ENCODE measurements at places on chromosomes 11 and 22.

DNA sequence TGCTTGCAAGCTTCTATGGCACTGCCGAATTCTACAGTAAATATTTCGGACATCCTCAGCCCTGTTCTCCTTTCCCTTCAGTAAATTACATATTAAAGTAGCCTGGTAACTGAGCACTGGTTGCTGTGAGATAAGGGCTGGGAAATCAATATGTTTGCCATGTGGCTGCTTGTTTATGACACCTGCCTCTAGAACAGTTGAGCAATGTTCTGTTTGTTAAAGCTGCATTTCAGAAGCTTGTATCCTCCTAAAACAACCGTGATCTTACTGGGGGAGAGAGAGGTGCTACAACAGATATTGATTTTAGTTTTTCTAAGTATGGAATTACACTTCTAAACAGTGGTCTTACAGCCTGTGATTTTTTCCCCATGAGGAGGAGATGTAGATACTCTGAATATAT lies 39.4 kb downstream of the ZBTB16 start:
- DNase-seq: no peak

DNA sequence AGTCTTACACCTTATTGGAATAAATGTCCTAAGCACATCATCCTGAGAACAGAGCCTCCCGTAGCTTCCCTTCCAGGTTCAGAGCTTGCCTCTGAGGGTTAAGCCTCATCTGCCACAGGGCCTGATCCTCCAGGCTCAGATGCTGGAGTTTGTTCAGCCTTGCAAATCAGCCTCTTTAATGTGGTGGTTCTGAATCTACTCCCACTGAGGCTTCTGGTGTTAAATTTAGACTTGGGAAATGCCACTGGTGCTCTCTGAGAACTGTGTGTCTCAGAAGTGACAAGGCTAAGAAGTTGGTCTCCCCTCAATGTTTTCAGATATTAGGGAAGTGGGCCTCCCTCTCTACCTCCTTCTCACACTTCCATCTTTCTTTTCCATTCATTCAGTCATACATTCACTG lies 68.7 kb downstream of the CCDC81 start:
- no peak for DNase-seq

GRCh38 chr22:38981005-38981991 lies 849 bp upstream of the APOBEC3B start:
- no peak for DNase-seq

- DNase-seq: no peak
Observed at GRCh38 chr11:121415856-121416255, 36.3 kb upstream of the SORL1 start.

DNA sequence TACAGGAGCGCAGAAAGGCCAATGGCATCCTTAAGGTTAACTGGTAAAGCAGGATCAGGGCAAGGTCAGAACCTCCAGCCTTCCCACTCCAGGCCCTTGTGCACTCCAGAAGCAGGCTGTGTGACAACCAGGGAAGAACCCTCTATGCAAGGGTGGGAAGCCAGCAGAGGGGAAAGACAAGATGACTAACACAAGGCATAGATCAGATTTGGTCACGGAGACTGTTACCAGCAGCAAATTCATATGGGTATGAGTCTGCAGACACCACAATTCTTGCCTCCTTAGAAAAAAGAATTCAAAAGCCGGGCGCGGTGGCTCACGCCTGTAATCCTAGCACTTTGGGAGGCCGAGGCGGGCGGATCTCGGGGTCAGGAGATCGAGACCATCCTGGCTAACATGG lies 39.8 kb upstream of the MTNR1B start:
- no peak for DNase-seq

GRCh38 chr11:116600930-116601329 lies 171.9 kb downstream of the BUD13 start:
- no peak for DNase-seq

DNA sequence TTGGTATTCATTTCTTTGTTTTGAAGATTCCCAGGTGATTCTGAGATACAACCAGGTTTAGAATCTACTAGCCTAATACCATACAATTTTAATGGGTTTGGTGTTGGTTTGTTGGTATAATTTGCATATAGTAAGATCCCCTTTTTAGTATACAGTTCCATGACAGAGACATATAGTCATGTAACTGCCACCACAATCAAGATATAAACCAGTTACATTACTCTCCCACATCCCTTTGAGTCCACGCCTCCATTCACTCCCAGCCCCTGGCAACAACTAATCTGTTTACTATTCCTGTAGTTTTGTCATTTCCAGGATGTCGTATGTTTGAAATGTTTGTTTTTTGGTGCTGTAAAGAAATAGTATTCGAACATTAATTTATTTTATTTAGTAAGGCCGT lies 4.3 kb downstream of the ASRGL1 start:
- no peak for DNase-seq

GRCh38 chr11:64863391-64864060 lies 14.9 kb downstream of the EHD1 start:
- DNase-seq: no peak

- DNase-seq: no peak
Observed at GRCh38 chr22:16959345-16959930, 48.6 kb downstream of the GAB4 start.

DNA sequence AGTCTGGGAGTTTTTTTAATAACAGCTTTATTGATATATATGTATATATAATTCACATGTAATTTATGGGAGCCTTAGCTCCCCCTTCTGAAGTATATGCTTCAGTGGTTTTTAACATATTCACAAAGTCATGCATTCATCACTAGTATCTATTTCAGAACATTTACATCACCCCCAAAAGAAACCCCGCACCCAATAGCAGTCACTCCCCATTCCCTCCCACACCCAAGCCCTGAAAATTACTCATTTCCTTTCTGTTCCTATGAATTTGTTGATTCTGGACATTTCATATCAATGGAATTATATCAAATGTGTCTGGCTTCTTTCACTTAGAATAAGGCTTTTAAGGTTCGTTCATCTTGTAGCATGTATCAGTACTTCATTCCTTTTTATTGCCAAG lies 35.6 kb upstream of the SYT7 start:
- no peak for DNase-seq

- no peak for DNase-seq
Observed at GRCh38 chr11:116888884-116889549, 51.6 kb upstream of the APOA1 start.

DNA sequence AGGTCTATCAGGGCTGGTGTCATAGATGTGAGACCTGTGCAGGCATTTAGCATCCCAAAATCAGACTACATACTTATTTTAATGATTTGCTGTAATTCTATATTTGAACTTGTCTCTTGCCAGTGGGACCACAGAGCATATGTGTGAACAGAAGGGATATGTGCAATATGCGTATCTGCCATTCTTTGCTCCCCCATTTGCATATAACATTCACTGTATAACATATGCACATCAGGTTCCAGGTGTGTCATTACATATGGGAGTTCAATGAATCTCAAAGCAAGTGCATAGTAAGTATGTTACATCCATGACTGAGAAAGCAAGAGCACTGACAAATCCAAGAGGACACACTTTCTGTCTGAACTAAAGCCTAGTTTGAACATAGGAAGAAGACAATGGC lies 1115.1 kb upstream of the CNTN5 start:
- no peak for DNase-seq

DNA sequence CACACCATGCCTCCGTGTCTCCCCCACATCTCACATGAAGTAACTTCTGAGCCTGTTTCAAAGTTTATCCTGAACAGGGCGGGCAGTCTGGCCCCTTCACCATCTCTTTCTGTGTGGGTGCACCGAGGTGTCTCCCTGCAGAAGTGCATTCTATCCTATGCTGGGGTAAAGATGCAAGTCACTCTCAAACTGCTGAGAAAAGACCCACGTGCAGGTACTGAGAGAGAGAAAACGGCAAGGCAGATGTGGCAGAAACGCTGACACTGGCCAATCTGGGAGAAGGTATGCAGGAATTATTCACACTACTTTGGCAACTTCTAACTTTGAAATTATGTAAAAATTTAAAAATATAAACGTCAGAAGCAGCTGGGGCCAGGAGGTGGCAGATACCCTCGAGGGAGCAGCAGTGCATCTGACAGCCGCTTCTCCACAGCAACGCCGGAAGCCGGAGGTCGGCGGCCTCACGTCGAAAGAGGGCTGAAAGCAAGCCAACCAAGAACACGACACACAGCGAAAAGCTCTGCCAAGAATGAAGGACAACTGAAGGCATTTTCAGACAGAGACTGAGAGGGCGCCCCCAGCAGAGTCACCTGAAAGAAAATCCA lies 34.2 kb upstream of the MOB2 start:
- DNase-seq: no peak

DNA sequence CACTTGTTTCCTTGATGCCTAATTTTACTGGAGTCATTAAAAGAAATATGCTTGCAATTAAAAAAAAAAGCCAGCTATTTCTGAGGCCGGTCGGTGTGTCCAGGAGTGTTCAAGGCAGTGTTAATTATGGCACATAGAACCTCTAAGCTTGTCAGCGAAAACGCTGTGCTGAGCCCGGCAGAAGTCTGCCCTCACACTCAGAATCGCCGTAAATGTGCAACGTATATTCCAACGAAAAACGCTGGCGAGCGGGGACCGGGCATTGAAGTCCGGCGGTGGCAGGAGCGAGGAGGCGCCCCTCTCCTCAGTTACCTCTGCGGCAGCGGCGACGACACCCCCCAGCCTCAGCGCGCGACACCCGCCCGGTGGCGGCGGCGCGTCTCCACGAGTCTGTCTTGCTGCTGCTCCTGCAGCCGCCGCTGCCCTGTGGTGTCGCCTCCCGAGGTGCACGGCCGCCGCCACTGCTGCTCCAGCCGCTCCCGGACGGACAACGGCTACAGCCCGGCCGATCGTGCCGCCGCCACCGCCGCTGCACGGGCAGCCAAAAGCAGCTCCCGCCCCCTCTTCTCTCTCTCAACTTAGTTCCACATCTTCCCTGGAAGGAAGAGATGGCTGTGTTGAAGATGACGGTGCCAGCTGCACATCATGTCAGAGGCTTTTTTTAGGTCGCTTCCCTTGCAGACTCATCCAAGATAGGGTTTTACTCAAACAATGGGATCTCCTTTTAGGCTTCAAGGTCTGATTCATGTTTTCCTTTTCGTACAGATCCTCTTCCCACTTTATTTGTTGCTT lies 56.0 kb downstream of the JAM3 start:
- DNase-seq: no peak

GRCh38 chr11:3879216-3879966 lies 23.9 kb downstream of the STIM1 start:
- no peak for DNase-seq

DNA sequence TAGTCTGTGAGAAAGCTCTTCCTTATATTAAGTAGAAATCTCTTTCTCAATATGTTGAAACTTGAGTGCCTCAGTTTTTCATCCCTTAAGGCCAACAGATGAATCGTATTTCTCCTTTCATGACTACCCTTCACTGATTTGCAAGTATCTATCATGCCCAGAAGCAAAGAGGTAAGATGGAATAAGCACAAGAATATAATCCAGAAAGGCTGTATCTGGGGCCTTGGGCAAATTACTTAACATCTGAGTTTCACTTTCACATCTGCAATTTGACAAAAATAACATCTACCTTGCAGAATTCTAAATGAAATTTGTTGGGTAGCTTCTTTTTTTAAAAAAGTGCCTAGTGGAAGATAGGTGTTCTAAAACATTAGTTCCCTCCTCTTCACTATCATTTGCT lies 552.4 kb upstream of the ANO5 start:
- DNase-seq: no peak

DNA sequence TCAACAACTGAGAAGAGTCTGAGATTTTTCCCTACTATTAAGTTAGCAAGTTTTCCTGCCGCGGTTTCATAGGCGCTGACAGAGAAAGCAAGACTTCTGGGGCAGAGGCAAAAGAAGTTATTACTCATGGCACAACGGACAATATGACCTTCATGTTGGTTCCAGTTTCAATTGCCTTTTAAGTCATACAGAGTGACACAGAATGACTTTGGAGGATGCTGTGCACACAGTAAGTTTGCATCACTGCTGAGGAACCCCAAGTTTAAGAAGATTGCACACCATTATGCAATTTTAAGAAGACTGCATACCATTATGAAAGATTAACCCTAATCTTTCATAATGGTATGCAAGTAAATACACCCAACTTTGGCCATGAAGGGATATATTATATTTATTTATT lies 626.5 kb upstream of the CHORDC1 start:
- DNase-seq: no peak

DNA sequence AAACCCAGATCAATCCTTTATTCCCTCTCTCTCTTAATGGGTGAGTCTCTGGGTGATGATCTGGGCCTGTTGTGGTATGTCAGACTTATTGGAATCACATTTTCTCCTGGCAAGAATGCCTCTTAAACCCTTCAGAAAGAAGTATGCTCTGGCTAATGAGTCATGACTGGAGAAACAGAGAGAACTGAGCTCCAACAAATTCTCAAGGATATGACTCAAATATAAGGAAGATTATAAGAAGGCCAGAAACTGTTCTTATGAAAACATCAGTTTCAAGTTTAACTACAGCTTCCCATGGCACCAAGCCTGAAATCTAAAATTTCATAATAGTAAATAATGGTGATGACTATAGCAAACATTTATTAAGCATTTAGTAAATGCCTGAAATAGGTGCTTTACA lies 83.9 kb downstream of the OR5AK2 start:
- no peak for DNase-seq

DNA sequence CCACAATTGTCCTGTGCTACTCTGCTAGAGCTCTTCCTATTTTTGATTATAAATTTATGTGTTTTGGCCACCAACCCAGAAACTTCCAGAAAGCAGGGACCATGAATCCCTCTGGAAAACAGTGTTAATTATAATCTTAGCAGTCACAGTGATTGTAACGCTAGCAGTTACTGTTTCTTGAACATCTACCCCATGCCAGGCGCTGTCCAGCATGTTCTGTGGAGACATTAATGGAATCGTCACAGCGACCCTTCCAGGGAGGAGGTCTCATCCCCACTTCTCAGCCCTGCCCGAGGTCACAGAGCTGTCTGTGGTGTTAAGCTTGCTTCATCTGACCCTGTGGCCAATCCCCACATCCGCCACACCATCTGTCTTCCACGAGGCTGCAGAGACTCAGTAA lies 13.9 kb upstream of the PNPLA5 start:
- no peak for DNase-seq

GRCh38 chr22:41364955-41365354 lies 16.8 kb upstream of the TEF start:
- DNase-seq: no peak

DNA sequence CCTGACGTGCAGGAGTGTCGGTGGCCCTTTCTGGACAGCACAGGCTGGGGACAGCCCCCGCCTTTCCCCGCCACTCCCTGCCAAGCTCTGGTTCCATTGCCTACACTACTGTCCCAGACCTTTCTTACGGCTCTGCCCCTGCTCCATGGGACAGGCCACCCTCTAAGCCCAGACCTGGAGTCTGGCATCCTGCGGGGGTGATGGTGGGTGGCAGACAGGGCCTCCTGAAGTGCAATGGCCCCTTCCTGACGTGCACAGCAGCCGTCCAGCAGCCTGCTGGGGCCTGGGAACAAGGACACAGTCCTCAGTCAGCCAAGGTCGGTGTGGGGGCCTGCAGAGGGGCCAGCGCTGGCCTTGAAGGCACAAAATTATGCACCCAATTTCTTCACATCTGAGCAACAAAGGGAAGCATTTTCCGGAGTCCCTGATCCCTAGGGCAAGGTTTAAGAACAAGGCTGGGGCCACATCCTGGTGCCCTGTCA lies 79.7 kb upstream of the KCNQ1OT1 start:
- no peak for DNase-seq

GRCh38 chr22:43720716-43721115 lies 91.4 kb downstream of the EFCAB6 start:
- DNase-seq: no peak

GRCh38 chr11:20627026-20627425 lies 27.6 kb downstream of the SLC6A5 start:
- DNase-seq: no peak
